ENCODE measurements at places on chromosomes 13 and 19. TPM values are rescaled to one million over a fixed set of nuclear protein-coding genes. Genes with fewer than 3 reads are reported as not detected.

Gene RAB3D
- total RNA-seq: 28.0 TPM

Gene CEACAM7
- total RNA-seq: not detected

- no peak for DNase-seq
Measured at GRCh38 chr19:51146751-51147150, 4.7 kb downstream of the SIGLEC7 start.

Gene NKPD1
- 2.4 TPM for total RNA-seq

Gene PCDH20
- not detected for total RNA-seq

DNA sequence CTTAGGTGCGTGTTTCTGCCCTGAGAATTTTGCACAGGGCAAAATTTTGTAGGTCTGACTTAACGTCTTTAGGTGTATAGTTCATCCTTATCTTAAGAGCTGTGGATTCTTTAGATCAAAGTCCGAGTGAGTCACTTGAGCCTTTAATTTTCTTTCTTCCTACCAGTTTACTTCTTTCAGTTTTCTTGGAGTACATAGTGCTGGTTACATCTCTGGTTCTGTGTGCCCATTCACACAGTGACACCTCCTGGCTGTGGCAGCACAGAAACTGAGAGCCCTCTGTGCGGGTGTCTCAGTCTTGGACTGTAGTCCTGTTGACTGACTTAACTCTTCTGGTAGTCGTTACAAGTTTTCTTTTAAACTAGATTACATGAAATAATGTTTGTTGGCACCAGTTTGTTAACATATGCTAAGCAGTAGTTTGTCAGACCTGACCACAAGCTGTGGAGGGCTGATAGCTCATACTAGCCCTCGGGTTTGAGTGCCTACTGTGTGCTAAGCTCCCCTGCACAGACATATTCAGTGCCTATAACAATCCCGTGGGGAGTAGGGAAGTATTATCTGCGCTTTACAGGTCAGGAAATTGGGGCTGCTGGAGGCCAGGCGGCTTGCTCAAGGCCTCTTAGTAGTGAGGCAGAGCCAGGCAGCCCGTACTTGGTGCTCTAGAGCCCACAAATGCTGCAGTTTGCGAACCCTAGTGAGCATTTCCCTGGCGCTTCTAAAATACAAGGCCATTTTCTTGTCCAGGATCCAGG, 1.6 kb downstream of the GATAD2A start:
- peak; percentile 58 for DNase-seq

- peak; percentile 28 for DNase-seq
Measured at GRCh38 chr13:113649212-113649611, 8.8 kb downstream of the ATP4B start.

DNA sequence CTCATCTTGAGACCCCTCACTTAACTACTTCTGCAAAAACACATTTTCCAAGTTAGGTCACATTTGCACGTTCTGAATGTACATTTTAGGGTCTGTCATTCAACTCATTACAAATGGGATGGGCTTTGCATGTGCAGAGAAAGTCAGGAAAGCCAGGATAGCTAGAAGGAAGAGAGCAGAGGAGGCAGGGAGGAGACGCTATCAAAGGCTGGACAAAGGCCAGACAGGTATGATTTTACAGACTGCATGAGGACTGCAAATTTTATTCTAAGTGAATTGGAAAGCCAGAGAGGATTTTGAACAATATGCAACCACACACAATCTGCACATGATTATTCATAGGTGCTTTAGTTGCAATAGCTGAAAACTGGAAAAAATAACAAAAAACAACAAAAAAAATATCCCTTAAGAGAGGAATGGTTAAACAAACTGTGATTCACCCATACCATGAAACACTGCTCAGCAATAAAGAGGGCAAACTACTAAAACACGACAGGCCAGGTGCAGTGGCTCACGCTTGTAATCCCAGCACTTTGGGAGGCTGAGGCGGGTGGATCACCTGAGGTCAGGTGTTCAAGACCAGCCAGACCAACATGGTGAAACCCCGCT, 21.1 kb downstream of the SYDE1 start:
- DNase-seq: no peak

Gene ZNF880
- total RNA-seq: 1.8 TPM

- DNase-seq: no peak
Measured at GRCh38 chr13:51559946-51560735, 24.1 kb upstream of the WDFY2 start.

All from Caco-2 (cell line).